Psoas muscle (tissue), 8 donors: ENCODE measurements at places on chromosomes 12 and 14. TPM values are rescaled to one million over a fixed set of nuclear protein-coding genes. Genes with fewer than 3 reads are reported as not detected.

PRH2 gene
- not detected for polyA plus RNA-seq

TAS2R20 gene
- 0.10 TPM for polyA plus RNA-seq

TBPL2 gene
- not detected for polyA plus RNA-seq

RNF212B gene
- not detected for polyA plus RNA-seq

IL31 gene
- polyA plus RNA-seq = not detected

SAMD15 gene
- 0.17 TPM for polyA plus RNA-seq

POLE2 gene
- polyA plus RNA-seq = 0.46 TPM

NID2 gene
- polyA plus RNA-seq = 2.2 TPM

ARHGEF25 gene
- 3.2 TPM for polyA plus RNA-seq

GDF3 gene
- polyA plus RNA-seq = 0.05 TPM

STYK1 gene
- not detected for polyA plus RNA-seq

ADAM20 gene
- polyA plus RNA-seq = 0.11 TPM

ACSM4 gene
- polyA plus RNA-seq = not detected

TMEM132D gene
- polyA plus RNA-seq = not detected

CLEC4C gene
- polyA plus RNA-seq = not detected

COX8C gene
- 0.35 TPM for polyA plus RNA-seq

SERPINA10 gene
- polyA plus RNA-seq = not detected
